ENCODE measurements at places on chromosomes 5 and 9.
A peak's percentile ranks its signal among the peaks of the same experiment; 100 is the strongest.

GRCh38 chr5:33299621-33300208, 141.1 kb upstream of the TARS1 start:
- DNase-seq: no peak

DNA sequence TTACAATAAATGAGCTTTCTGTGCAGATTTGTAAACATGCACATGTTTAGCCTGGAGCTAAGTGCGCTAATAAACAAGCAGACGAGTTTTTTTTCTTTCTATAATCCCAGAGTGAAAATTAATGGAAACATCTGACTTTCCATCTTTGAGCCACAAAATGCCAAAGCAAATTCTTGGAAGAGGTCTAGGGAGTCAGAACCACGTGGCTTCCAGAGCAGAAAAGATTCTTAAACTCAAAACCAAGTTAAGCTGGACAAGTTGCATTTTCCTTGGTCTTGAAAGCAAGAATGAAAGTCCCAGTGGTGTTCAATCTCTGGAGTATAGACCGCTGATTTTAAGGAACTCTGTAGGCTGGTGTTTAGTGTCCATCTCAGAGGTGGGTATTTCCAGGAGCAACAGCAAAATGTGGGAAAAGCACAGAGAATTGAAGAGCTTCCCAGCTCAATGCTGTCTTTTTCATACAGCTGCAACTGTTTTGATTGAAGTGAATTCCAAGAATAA, 71.4 kb downstream of the MYO10 start:
- DNase-seq: no peak

DNA sequence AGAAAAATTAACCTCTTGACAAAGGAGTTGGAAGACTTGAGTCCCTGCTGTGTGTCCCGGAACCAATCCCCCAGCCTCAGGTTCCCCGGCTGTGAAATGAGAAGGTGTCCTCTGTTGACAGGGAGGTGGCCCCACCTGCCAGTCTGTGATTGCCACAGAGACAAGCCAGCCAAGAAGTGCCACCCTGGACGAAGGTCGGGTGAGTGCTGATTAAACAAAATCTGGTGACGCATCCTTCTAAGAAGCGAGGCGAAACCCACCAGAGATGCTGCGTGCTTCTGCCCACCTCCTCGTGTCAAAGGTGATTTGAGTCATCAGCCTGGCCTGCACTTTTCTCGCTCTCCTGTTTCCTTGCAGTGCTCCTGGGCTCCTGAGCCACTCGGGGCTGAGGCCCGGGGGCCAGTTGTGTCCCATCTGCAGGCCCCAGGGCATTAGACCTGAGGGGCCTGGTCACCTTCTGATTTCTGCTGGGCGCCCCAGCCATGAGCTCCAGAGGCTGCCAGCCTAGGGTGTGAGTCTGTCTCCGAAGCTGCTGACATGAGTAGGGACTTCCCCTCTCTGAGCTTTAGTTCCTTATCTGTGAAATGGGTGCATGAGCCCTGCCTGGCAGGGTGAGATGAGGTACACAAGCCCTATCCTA, 28.7 kb downstream of the NEK6 start:
- peak; percentile 8 for DNase-seq

GRCh38 chr5:132205385-132206125, 22.1 kb downstream of the P4HA2 start:
- DNase-seq: no peak

GRCh38 chr5:96439477-96440184, 6.6 kb upstream of the PCSK1 start:
- no peak for DNase-seq

DNA sequence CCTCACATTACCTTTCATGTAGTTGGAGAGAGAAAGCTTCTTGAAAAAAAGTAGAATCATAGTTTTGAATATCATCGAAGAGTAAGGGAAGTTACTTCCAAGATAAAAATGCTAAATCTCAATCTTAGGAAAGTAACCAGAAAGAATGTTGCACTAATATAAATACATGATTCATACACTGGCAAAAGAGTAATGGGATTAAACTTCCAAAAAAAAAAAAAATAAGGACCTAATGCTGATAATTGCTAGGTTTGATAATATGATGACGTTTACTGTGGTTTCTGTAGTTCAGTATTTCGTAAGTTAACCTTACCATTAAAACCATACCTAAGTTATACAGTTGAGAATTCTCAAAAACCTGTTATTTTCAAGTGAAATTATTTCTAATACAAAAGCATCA, 573.8 kb upstream of the CDH9 start:
- DNase-seq: no peak

DNA sequence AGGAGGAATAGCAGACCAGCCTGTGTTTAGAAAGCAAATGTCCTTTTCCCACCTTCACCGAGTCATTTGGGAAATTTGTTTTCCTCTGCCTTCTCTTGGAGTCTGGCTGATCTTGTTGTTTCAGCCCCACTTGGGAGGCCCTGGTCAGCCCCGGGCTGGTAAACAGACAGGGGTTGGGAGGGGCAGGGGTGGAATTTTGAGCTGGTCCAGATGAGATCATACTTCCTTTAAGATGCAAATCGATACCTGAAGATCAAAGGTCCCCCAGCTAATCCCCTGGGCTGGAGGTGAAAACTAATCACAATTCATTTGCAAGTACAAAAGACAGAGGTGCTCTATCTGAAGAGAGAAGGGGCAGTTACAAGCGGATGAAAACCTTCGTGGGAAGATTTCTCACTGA, 118.4 kb downstream of the PAPPA start:
- no peak for DNase-seq

GRCh38 chr5:20323323-20323722, 335.3 kb upstream of the CDH18 start:
- DNase-seq: no peak

GRCh38 chr9:19252885-19253219, 22.4 kb downstream of the DENND4C start:
- DNase-seq: no peak

- DNase-seq: no peak
Observed at GRCh38 chr5:150376799-150377771, 19.6 kb downstream of the TCOF1 start.

- DNase-seq: no peak
Observed at GRCh38 chr5:40599676-40600075, 80.0 kb upstream of the PTGER4 start.

DNA sequence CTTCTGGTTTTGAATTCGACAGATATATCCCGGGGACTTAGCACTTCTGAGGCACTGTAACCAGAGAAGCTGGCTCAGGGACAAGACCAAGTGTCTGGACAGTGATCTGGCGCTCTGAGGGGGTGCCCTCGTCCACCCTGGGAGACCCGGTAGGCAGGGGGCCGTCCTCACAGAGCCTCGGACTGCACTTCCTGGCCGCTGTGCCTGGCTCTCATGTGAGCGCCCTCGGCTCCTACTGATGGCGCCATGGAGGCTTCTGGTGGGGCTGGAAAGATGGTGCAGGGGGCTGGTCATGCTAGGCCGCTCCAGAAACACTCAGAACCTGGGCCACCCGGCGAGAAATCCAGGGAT, 18.8 kb upstream of the SLC6A3 start:
- DNase-seq: no peak

GRCh38 chr5:151058301-151058700, 22.5 kb downstream of the TNIP1 start:
- DNase-seq: no peak

DNA sequence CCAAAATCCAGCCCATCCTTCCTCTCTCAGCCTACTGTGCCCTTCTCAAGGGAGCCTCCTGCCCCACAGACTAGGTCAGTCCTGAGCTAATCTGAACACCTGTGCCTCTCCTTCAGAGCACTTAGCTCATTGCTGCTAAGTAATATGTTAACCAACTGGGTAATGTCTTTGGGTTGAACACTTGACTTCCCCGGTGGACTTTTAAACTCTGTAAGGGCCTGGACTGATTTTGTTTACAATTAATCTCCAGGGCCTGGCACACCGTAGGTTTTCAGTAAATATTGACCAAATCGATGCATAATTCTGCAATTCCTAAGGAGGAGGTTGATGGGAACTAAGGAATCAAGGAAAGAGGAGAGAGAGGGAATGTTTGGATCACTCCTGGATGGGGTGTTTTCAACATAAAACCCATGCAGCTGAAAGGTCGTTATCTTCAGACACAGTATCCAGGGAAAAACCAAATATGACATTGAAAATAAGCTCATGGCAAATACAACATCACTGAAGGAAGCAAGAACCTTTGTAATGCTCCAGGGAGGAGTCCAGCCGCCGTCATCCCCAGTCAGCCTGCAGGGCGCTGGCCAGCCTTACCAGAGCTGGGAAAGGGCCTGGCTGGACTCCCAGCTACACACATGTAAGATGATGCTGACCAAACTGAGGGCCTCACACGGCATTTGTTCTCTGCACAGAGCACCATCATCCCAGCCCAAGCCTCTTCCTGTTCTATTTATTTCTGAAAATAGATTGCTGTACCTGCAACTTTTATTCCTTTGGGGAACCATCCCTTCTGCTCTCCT, 166.3 kb downstream of the C5orf15 start:
- DNase-seq: no peak

DNA sequence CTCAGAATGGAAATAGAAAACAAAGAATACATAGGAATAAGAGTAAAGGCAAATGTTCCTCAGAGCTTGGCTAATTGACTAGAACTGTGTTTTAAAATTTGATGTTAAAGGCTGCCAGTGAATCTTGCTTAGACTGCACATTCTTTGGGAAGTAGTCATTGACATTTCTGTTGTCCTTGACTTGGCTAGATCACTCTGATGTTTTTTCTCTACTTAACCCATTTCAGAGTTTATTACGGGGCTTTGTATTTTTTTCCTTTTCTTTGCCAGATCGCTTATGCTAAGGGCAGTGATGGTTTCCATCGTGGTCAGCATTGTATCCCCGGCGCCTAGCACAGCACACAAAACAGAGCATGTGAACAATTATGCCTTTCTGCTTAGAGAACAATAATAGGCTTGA, 1126.7 kb upstream of the CDH9 start:
- DNase-seq: no peak

GRCh38 chr5:148986636-148987035, 76.2 kb downstream of the SH3TC2 start:
- DNase-seq: no peak

DNA sequence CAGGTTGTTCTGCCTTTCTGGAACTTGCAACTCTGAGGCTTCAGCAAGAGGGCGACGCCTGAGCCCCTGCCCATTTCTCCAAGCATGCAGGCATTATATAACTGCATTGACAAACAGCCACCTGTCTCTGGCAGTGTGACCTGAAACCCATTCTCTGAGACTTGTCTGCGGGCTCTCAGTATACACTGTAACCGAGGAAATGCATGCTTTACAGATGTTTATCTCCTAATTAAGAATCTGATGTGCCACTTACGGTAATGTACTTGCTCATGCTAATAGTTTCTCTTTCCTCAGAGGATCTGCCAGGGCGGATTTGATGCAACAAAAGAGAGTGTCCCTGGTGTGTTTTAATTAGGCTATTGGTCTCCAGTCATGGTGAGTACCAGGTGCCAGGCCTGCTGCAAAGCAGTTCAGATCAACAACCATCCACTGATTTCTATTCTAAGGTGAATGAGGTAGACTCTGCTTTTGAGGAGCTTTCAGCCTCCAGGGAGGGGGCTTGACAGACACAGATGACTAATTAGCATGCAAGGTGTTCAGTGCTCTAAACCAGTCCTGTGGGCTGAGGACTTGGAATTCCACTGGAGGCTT, 593.7 kb upstream of the KLF4 start:
- no peak for DNase-seq

DNA sequence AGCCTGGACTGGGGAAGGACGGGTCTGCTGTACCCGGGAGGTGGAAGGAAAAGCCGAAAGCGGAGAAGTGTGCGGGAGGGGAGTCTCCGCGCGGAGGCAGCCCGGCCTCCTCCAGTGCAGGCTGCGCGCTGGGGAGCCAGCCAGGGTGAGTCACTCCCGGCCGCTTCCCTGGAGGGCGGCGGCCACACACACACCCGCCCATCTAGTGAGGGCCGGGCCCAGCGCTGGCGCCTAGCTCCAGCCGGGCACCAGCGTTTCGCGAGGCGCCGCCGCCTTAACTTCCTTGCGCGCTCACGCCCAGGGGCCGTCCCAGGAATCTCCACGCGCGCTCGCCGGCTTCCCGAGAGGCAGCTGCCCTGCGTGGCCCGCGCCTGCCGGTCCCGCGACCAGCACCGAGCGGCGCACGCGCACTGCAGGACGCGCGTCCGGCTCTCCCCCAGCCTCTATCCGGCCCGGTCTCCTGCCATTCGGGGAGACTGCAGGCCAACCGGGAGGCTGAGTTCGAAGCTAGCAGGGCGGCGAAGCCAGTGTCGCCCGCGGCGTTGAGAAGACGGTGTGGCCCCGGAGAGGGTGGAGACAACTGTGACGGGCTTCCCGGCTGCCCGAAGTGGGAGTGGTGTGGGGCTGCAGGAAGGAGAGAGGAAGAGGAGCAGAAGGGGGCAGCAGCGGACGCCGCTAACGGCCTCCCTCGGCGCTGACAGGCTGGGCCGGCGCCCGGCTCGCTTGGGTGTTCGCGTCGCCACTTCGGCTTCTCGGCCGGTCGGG, at the start of gene JAK2:
JAK2 (plus strand) TSS at position 652 of the 765 bp plus-strand sequence. CDS start 36,716 bp downstream, outside the sequence.
- DNase-seq: peak; percentile 54

DNA sequence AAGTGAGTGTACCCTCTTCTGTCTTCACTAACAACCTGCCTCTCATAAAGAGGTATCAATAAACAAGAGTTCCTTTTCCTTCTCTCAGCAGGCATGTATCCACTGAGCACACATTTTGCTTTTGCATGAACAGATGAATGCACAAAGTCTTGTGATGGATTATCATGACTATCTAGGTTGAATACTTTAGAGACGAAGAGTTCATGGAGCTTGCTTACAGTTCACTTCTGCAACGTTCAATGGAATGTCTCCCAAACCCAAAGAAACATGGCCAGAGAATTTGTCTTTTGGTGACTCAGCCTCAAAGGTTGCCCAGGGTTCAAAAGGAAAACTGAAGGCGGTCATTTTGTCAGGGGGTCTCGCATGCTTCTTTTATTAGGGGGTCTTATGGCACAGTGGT, 55.4 kb downstream of the BRINP1 start:
- DNase-seq: no peak

DNA sequence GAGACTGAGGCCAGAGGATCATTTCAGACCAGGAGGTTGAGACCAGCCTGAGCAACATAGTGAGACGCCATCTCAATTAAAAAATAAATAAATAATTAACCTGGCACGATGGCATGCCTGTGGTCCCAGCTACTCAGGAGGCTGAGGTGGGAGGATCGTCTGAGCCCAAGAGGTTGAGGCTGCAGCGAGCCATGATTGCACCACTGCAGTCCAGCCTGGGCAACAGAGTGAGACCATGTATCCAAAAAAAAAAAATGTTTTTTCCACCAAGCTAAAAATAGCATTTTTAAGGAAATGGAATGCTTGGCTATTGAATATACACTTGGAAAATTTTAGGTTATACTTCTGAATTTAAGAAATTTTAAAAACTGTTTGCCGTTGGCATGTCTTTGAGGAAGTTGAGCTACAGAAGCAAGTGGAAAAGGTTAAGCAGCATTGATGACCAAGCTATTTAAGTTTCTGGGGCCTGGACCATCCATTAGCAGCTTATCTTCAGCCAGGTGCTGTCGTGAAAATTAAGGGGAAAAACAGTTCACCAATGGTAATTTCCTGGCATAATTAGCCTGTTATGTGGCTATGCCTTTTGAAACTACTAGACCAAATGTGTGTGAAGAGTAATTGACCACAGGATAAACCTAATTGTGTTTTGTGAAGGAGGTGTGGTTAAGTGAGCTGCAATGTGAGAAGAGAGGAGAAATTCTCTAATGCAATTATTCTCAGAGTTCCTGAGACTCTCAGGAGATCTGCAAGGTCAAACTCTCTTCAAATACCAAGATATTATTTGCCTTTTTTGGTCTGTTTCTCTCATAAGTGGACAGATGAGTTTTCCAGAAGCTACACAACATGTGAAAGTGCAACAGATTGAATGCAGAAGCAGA, 21.0 kb downstream of the F2R start:
- no peak for DNase-seq

Data from stimulated activated CD8-positive, alpha-beta memory T cell treated with anti-CD3 and anti-CD28 coated beads, Interleukin-7, amount 100 ng/mL, for 1 hour (primary cell).